ENCODE measurements at places on chromosomes 6 and 20. TPM values are rescaled to one million over a fixed set of nuclear protein-coding genes. Genes with fewer than 3 reads are reported as not detected.

The TUBB1 gene
- total RNA-seq: not detected

The PRND gene
- not detected for total RNA-seq

The PNLDC1 gene
- total RNA-seq: 0.39 TPM

The FAM83B gene
- total RNA-seq: 3.9 TPM

The PSORS1C1 gene
- total RNA-seq: 0.34 TPM

The GRM1 gene
- total RNA-seq: 0.41 TPM

The TRIM31 gene
- 0.11 TPM for total RNA-seq

The DTD1 gene
- total RNA-seq: 71.1 TPM

The RAD21L1 gene
- 0.77 TPM for total RNA-seq

The ZFP64 gene
- total RNA-seq: 29.4 TPM

The CDSN gene
- not detected for total RNA-seq

The TMEM181 gene
- total RNA-seq: 18.8 TPM

The PRL gene
- not detected for total RNA-seq

The CTCFL gene
- total RNA-seq: 0.70 TPM

The RNF114 gene
- 86.6 TPM for total RNA-seq

The FERMT1 gene
- 17.6 TPM for total RNA-seq

The SLC22A7 gene
- total RNA-seq: not detected

The CGA gene
- total RNA-seq: not detected

The SLPI gene
- total RNA-seq: 0.74 TPM

The EDN1 gene
- total RNA-seq: 0.50 TPM

The AURKA gene
- total RNA-seq: 103 TPM

The JPH2 gene
- total RNA-seq: 0.81 TPM

The TBXT gene
- total RNA-seq: 0.15 TPM

The TMC2 gene
- not detected for total RNA-seq

The NHLRC1 gene
- total RNA-seq: 1.2 TPM

The SLC32A1 gene
- total RNA-seq: 0.09 TPM

The SLC2A4RG gene
- 47.2 TPM for total RNA-seq

The C2 gene
- total RNA-seq: 1.3 TPM

The DUSP15 gene
- total RNA-seq: 2.0 TPM

The PBOV1 gene
- not detected for total RNA-seq

The SYCP2L gene
- 6.3 TPM for total RNA-seq

The FGD2 gene
- 0.44 TPM for total RNA-seq

The EHMT2 gene
- total RNA-seq: 168 TPM

The PRRC2A gene
- total RNA-seq: 372 TPM

The HINT3 gene
- 9.9 TPM for total RNA-seq

The BACH2 gene
- total RNA-seq: 4.5 TPM

The CGAS gene
- 6.4 TPM for total RNA-seq

The TRIM15 gene
- 0.35 TPM for total RNA-seq

The CDH4 gene
- 4.9 TPM for total RNA-seq
